Activated T-helper 1 cell treated with anti-CD3 and anti-CD28 coated beads, Interleukin-2, amount 50 U/mL, for 16 hours (primary cell): ENCODE measurements at places on chromosomes 5 and 9.

GRCh38 chr5:165263536-165263935 is 1758.1 kb downstream of the MAT2B start:
- no peak for DNase-seq

DNA sequence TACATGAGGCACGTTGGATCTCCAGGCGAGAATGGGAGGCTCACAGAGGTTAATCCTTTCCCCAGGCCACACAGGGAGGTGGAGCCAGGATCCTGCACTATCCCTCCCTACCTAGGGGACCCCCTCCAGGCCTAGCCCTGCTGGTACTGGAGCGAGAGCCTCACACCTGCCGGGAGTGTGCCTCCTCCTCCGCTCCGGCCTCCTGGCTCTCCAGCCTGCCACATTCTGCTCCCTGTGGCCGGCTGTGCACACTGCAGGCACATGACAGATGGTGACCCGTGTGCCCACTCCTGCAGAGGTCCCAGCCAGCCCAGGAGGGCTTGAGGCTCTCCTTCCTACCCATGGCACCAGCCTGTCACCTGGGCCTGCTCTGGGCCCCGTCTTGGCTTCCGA is 93.4 kb downstream of the RXRA start:
- DNase-seq, result no peak

DNA sequence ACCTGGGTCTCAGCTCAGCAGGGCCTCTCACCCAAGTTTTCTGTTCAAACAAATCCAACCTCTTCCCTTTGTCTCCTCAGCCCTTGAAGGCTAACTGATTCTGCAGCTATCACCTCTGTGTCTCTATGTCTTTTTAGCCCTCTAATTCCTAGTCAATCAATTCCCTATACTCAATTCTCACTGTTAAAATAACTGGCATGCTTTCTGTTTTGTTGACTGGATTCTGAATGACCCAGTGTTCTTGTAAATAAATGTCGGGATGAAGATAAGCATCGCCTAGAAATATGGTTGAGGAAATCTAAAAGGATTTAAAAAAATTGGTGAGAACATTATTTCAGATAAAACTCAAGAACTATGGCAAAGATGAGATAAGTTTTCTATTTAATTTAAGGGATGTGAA is 210.2 kb downstream of the ICE1 start:
- no peak for DNase-seq

DNA sequence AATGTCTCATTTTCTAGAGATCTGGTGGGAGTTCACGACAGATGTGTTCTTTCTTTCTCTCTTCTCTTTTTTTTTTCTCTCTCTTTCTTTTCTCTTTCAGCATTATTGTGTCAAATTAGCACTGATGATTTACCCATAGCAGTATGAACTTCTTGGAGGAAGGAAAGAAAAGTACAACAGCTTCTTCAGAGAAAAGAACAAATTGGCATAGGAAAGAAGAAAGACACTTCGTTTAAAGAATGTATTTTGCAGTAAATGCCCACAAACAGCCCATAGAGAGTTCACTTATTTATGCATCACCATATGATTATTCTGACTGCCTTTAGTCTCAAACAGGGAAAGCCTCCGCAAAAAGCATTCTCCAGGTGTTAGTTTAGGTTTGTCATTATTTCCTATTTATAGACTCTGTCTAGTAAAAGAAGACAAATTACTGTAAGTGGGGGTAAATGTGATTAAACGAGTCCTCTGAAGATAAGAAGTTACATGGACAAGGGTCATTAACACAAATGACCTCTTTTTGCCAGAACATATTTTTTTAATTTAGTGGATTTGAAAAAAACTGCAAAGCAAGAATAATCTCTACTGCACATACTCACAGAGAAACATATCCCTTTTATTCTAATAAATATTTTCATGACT is 68.0 kb downstream of the POU5F2 start:
- DNase-seq, result no peak

DNA sequence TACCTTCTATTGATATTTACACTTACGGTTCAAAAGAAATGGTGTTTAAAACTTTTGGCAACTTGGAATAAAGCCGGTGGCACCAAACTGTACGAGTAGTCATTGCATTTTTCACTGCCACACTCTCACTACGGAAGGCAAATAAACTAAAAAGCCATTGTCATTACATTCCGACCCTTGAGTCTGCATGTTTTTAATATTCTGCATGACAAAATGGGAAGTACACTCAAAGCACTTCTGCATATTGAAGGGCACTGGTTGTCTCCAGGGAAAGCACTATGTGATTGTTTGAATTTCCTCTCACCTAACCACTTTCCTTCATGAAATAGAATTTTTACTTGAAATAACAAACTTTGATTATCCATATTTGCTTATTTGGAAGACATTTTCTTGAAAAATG is 426.3 kb downstream of the CETN3 start:
- no peak for DNase-seq
